Left ventricle myocardium inferior (tissue), 1 donor: ENCODE measurements at places on chromosomes 1 and 21. TPM values are rescaled to one million over a fixed set of nuclear protein-coding genes. Genes with fewer than 3 reads are reported as not detected.

CRNN gene
- not detected for total RNA-seq

GFI1 gene
- 0.25 TPM for total RNA-seq

PEAR1 gene
- 7.1 TPM for total RNA-seq

NOTCH2NLA gene
- total RNA-seq, result 9.3 TPM

B4GALT3 gene
- total RNA-seq, result 23.2 TPM

C1orf141 gene
- not detected for total RNA-seq
